Urinary bladder (tissue), 4 donors: ENCODE measurements at places on chromosomes 7 and 10. TPM values are rescaled to one million over a fixed set of nuclear protein-coding genes. Genes with fewer than 3 reads are reported as not detected.

H2BK1 gene
- total RNA-seq: not detected

SLC18A3 gene
- total RNA-seq: 0.11 TPM

TAS2R41 gene
- not detected for total RNA-seq

CYP17A1 gene
- total RNA-seq: not detected

OPN1SW gene
- not detected for total RNA-seq

PTPRN2 gene
- 2.8 TPM for total RNA-seq
